Iris pigment epithelial cell (primary cell): ENCODE measurements at places on chromosomes 6 and 20.

DNA sequence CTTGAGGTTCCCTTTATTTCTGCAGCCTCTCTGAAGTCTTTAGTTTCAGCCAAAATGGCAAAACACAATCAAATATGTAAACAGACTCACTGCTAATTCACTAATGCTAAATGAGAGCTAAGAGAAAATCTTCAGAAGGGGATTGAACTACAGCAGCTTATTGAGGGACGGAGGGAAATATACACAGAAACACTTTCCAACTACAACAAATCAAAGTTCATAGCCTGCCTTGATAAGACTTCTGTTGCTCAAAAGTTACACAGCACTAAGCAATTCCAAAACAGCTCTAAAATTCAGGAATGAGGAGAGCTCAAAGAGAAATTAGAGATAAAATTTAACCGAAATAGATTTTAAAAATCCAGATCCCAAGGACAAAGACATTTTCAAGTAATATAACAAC is 1.7 kb downstream of the TCP11 start:
- DNase-seq: no peak

DNA sequence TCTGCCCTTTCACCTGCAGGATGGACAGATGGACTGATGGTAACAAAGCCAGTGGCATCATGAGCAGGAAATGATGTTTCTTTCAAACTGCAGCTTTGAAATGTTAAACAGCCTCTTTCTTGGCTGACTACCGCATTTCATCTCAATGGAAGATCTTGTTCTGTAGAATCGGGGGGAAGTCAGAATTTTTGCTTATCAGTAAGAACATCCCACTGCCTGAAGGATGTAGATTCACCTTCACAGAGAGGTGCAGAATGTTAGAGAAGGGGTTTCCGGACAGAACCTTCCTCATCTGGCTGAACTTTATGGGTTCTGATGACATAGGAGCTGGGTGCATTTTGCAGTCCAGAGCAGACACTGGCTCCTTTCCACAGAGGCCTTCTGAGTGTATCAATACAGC is 32.7 kb downstream of the GGTLC1 start:
- DNase-seq: no peak

GRCh38 chr6:4067673-4068072 is 11.3 kb downstream of the FAM217A start:
- DNase-seq: no peak

DNA sequence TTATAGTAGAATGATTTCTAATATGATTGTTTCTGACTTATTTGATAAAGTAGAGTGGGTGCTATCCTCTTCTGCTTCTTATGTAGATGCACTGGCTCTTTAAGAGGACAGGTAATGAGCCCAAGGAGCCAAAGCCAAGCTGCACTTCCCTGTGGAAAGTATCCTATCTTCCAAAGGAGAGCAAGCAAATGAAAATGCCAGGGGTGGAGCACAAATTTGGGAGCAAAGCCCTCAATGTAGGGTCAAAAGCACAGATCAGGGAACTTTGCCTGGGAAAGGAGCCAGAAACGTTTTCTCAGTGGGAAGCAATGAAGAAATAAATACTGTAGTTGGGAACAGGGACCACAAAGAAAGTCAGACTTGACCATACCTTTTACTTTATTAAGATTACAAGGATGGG is 242.9 kb downstream of the SYNE1 start:
- no peak for DNase-seq

- DNase-seq: no peak
Observed at GRCh38 chr20:36824142-36824940, 50.8 kb upstream of the DSN1 start.

DNA sequence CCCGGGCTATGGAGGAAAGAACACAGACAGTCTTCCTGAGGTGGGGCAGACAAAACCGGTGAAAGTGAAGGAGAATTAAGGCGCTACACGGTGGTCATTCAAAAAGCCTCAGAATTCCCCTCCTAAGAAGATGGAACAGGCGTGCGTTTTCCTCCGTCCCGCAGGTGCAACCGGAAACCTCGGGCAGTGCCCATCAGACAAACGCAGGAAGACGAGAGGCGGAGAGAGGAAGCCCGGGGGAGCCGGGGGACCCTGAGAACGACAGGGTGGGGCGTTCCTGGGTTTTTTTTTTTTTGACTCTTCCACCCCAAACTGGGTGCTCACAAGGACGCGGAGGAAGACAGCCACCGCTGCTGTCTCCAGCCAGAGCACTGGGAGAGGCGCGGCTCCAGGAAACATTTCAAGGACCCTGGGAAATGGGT is 25.4 kb downstream of the TTLL2 start:
- DNase-seq: no peak

DNA sequence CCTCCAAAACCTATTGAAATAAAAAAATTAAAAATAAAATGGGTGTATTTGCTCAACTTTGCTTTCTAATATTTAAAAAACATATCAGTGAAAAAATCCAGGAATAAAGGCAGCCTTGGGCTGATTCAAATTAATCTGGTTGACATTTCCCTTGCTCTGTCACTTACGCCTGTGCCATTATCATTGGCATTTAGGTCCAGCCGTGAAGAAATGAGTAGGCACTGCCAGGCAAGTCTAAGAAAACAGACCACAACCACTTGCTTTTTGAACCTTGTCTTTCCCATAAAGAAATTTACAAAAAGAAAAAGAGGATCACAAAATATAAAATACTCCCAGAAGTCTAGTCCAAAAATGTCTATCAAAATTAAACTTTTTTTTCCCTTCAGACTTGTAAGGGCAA is 59.2 kb upstream of the HBS1L start:
- no peak for DNase-seq

GRCh38 chr6:31717499-31718222 is 2.5 kb downstream of the LY6G6D start:
- no peak for DNase-seq

DNA sequence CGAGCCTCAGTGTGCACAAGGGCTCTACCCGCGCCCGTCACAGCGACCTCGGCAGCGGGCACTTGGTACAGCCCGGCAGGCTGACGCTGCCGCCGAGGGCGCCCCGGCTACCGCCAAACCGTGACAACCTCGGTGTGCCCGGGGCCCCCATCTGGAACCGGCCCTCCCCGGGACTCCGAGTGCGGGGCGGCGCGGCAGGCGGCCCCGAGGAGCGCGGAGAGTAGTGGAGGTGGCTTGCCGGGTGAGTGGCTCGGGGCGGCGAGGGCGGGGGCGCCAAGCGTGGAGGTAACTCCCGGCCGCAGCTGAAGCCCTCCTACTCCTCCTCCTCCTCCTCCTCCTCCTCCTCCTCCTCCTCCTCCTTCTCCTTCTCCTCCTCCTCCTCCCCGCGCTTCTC is at the start of gene ISM1:
Gene ISM1 (plus strand): TSS at position 371 of the 394 bp plus-strand sequence. CDS start 503 bp downstream, outside the sequence.
- peak; percentile 10 for DNase-seq

DNA sequence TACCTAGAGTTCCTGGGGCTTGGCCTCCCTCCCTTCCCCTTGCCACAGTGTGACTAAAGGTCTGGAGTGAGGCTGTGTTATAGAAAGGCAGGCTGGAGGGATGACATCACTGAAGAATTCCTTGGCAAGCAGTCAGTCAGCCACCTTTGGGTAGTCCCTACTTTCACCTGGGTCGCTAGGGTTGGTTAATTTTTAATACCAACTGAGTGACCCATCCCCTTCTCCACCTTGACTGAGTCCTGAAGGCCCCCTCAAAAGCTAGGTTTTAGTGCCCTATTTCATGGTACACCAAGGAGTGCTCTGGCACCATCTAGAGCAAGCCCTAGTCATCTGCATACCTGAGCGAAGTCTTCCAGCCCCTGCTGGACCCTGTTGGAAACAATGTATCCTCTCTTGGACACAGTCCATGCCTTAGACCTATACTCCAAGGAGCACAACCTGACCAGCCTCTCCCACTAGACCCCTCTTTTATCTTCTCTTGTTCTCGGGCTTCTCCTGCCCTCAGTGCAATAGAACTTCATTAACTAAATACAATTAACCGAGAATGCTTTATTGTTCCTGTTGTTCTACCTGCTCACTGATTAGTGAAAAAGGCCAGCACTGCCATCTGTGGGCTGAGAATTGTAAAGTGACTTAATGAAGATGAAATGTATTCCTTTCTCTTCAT is 44.6 kb downstream of the RIN2 start:
- DNase-seq: no peak

GRCh38 chr20:208942-209566 is 18.0 kb upstream of the DEFB129 start:
- DNase-seq: peak; percentile 88

- no peak for DNase-seq
Observed at GRCh38 chr6:107272246-107272645, 156.9 kb upstream of the BEND3 start.

DNA sequence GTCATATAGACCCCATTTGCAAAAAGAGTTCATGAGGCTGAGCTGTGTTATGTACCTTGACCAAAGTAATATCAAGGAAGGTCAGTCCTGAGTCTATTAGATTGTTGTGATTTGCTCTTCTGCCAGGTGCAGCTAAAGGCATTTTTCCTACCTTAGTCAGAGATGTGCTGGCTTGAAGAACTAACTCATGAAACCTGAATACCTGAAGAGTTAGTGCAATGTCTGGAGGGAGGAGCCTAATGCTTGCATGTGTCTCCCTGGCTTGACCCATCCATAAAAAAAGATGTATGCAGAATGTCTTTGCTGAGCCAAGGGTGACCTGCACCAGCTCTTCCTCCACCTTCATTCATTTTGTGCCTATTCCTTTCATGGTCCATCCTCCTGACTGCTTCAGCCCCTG is 742.0 kb downstream of the KIF16B start:
- no peak for DNase-seq

DNA sequence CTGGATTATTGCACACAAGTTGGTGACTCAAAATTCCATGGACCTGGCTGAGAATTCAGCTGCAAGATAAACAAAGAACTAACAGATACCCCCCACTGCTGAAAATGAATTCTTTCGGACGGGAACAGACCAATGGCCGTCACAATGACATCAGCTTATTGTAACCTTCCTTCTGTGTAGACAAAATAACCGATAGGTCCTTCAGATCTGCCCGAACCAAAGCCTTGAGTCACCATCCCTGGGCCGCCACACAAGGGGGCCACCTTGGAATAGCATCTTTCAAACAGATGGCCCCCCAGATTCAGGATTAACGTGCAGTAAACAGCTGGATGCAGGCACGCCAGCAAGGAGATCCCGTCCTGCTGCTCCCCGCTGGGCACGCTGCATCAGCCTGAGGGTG is 214.0 kb upstream of the EXOC2 start:
- peak; percentile 76 for DNase-seq

- no peak for DNase-seq
Observed at GRCh38 chr6:112525749-112526148, 178.6 kb downstream of the RFPL4B start.

GRCh38 chr20:10131732-10132345 is 86.8 kb upstream of the SNAP25 start:
- peak; percentile 62 for DNase-seq

- no peak for DNase-seq
Observed at GRCh38 chr20:63703471-63703975, 4.3 kb downstream of the ARFRP1 start.
